H9 (cell line): ENCODE measurements at places on chromosomes 4 and X. TPM values are rescaled to one million over a fixed set of nuclear protein-coding genes. Genes with fewer than 3 reads are reported as not detected.

DNA sequence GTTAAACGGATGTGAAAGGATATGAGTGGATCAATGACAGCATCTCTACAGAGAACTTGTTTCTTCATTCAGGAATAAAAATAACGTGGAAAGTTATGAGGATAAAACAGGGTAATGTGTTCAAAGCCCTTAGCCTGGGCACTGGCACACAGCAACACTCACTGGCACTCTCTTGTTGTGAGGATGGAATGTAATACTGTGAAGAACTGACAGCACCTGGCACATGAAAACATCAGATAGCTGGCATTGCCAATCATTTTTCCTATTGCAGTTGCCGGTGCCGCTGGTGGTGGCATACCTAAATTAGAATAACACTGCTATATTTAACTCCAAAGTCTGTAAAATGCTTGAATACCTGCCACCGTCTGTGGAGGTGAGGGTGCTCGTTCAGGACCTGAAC is 1061.2 kb downstream of the DMD start:
- no peak for DNase-seq

DNA sequence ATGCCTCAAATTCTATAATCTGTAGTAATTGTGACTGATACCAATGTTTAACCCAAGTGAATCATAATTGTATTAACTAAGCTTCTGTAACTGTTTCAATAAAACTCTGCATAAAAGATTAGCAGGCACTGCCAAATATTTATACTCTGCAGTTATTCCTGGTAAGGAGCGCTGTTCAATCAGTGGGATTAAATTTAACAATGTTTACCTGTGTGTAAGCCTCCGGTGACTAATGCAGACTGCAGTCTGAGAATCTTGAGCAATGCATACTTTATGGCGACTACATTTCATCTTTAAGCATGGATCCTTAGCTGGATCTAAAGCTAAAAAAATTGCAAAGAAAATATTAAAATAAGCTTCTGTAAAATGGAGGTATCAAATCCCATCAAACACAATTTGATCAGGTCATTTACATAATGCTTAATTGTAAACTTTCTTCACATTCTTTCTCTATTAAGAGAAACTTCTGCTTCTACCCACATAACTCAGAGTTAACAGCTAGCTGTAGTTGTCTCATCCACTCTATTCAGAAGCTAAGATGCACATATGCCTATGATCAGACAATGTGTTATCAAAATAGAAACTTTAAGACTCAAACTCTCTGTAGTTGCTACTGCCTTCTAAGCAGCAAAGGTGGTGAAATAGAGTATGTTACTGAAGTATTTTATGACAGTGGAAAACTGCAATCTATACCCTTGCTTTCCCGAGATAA is 234.0 kb downstream of the SPOCK3 start:
- no peak for DNase-seq

The ARHGAP6 gene
- 0.07 and 0.15 TPM in 2 replicates for total RNA-seq

The IL15 gene
- total RNA-seq: 0.39 and 0.61 TPM in 2 replicates

The COX7B gene
- total RNA-seq: 253 and 254 TPM in 2 replicates

GRCh38 chr4:82688091-82688795 is 110.4 kb downstream of the SCD5 start:
- DNase-seq: no peak

The HSD17B13 gene
- not detected in 2 replicates for total RNA-seq

The DMP1 gene
- total RNA-seq: not detected in 2 replicates

GRCh38 chrX:23656684-23657083 is 10.6 kb upstream of the PRDX4 start:
- DNase-seq: no peak

DNA sequence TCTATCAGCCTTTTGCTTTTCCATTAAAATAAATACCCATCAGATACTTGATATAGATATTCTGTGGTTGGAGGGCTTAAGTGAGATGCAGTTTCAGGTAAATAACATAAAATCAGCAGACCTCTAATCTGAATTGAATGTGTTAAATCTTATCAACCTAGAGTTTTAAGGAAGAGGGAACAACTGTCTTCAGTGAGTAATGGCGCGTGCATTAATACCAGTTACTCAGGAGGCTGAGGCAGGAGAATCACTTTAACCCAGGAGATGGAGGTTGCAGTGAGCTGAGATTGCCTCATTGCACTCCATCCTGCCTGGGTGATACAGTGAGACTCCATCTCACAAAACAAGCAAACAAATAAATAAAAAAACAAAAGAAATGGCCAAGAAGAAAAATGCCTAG is 54.3 kb downstream of the FAT4 start:
- no peak for DNase-seq

- DNase-seq: no peak
Observed at GRCh38 chr4:86679441-86679840, 85.3 kb downstream of the PTPN13 start.

GRCh38 chr4:107452717-107453630 is 267.1 kb downstream of the PAPSS1 start:
- DNase-seq: no peak

DNA sequence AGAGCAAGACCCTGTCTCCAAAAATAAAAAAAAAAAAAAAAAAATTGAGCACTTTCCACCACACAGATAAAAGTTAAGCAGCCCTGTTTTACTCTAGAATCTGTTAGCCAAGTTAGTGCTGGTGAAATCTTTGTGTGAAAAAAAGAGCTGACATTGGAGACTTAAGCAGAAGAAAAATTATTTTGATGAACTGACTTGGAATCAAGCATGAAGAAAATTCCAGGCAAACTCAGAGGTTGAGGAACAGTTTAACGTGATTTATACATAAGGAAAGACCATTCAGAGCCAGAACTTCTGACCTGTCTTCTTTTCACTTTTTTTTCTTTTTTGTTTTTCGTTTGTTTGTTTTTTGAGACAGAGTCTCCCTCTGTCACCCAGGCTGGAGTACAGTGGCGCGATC is 79.6 kb upstream of the RBPJ start:
- DNase-seq: no peak

DNA sequence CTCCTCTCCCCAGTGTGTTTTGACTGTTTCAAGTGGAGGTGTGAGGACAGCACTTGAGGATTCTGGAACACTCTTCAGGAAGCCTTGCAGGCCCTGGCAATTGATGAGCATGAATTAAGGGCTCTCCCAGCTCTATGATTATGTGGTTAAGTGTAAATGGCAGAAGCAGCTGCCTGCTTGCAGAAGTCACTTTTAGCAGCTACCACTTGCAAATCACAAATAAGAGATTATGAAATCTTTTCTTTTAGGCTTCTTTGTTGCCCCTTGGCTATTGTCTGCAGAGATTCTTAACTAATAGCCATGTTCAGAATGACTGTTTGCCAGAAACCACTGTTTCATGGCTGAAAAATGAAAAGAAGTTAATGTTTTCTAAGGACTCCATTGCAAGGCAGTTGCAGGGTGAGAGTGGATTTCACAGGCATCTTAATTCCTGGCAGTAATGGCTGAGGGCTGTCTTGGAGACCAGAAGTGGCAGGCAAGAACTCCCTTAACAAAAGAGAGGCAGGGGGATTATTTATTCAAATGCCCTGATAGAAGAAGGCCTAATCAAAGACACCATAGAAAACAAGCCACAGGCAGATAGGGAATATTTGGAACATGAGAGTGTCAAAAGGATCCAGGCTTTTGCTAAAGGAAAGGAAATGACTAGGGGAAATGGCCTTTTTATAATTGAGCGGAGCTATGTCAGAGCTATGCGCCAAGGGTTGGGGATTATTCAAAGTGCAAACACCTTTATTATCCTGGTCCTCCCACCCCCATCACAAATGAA is 8.3 kb upstream of the HOPX start:
- DNase-seq: no peak

- no peak for DNase-seq
Observed at GRCh38 chr4:41245983-41246382, 10.7 kb upstream of the UCHL1 start.
